ENCODE measurements at places on chromosomes 5 and 9.

DNA sequence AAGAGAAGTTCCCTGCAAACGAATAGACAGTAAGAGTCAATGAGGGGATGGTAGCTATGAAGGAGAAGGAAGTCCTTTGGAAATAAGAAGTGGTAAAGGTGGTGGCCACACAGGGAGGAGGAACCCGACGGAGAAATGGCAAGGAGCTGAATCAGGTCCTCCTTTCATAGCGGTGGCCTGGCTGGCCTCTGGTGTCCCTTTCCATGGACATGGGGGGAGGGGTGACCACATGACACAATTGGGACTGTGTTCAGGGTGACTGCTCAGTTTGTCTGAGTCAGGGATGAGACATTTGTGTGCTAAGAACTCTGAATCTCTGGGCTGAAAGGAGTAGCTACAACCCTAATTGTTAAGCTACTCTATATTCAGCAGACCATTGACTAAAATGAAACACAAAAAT, 28.7 kb upstream of the TIMD4 start:
- DNase-seq, result no peak

- DNase-seq, result no peak
Measured at GRCh38 chr5:56534102-56534829, 281.1 kb upstream of the MAP3K1 start.

DNA sequence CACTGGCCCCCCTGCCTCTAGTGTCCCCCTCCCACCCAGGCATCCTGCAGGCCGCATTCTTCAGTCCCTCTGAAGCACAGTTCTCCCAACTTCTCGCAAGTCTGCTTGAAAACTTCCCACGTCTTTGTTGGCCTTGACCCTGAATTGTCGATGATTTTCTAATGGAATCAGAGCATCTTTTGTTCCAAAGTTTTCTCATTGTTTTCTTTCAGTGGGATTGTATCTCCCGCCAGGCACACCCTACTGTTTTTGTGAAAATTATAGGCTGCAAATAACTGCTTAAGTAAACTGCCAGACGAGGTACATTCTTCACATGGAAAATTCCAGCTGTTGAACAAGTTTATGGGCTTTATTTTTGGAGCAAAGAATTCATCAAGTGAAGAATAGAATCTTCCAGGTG, 122.6 kb upstream of the SLC25A48 start:
- DNase-seq, result no peak

DNA sequence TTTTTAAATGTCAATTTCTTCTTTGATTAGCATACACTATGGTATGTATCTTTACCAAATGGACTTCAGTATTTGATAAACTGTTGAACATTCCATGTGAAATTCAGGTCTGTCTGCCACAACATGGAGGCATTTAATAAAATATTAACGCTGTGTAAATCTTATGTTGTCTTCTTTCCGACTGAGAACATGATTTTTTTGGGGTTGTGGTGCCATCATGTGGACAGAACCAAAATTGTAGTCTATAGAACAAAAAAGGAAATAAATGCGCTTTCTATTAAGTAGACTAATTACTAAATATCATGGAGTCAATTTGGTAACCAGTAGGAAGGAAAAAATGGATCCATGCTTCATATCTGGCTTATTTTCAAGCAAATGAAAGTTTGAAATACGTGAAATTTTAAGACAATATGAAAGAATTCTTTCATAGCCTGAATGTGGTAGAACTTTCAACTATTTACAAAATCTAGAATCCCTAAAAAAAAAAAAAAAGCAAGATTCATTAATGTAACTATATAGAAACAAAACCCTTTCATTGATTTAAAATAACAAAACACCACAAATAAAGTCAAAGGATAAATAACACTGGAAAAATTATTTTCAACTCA, 2.8 kb upstream of the PLK2 start:
- peak; percentile 68 for DNase-seq

DNA sequence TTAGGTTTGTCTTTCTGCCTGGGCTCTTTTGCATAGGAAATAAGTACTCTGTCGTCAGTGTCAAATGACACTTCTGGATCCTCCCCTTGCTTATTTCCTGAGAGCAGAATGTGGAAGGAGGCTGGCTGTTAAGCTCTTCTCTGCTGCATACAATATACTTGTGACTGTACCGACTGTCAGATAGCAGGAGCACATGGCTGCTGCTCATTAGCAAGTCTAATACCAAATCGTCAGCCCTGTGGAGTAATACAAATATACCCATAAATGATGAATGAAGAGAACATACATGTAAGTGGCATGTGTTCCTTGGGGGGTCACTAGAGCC, at the start of gene GPR151:
GPR151 (minus strand) TSS at position 40 of the 325 bp plus-strand sequence. CDS start 77 bp downstream, outside the sequence.
- DNase-seq, result no peak

GRCh38 chr9:104232781-104233341, 138.8 kb downstream of the SMC2 start:
- no peak for DNase-seq

DNA sequence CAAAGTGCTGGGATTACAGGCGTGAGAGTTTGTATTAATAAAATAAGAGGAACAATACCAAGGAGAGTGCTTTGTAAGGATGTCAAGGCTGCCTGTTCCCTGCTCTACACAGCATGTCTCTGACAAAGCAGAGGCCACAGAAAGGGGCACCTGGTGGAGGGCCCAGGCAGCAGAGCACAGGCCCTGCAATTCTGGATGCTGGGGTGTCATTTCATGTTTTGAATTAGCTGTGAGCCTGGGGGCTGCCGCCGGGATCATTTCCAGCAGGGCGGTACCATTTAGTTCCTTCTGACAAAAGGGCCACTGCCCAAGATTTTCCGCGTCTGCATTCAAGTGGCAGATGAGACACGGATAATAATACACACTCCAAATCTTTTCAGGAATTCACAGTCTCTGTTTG, 396.9 kb downstream of the GADD45G start:
- no peak for DNase-seq

DNA sequence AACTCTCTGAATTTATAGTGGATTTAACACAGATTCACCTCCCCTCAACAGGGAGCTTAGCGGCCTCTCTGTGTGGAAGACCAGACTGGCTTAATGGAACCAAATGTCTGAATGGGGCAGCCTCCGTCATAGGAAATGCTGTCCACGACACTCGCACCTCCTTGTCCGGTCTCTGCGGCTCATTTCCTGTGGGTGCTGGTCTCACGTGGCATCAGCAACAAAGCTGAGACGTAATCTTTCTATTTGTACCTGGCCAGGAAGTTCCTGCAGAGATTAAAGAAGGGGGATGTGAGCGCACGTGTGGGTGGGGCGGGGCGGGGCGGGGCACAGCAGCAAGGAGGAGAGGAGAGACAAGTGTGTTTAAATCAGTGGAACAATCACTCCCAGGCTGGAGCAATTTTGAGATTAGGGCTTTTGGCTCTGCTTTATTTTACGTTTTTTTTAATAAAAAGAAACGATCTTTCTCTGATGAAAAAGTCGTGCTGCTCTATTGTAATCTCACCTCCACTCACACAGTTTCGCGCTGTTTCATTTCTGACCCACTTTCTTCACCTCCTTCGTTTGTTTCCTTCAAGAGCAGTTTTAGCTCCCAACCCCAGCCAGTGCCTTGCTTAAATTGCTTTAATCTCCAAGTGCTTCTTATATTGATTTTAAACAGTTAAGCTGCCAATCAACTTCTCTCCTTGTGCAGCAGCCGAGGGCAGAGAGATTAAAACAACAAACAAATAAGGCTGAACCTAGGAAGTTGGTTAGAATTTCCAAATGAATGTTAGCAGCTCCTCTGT, 132.2 kb upstream of the ASTN2 start:
- DNase-seq, result peak; percentile 3

- no peak for DNase-seq
Measured at GRCh38 chr5:55934115-55934613, 60.6 kb downstream of the IL6ST start.

GRCh38 chr5:110001648-110002047, 311.9 kb downstream of the MAN2A1 start:
- DNase-seq, result no peak

DNA sequence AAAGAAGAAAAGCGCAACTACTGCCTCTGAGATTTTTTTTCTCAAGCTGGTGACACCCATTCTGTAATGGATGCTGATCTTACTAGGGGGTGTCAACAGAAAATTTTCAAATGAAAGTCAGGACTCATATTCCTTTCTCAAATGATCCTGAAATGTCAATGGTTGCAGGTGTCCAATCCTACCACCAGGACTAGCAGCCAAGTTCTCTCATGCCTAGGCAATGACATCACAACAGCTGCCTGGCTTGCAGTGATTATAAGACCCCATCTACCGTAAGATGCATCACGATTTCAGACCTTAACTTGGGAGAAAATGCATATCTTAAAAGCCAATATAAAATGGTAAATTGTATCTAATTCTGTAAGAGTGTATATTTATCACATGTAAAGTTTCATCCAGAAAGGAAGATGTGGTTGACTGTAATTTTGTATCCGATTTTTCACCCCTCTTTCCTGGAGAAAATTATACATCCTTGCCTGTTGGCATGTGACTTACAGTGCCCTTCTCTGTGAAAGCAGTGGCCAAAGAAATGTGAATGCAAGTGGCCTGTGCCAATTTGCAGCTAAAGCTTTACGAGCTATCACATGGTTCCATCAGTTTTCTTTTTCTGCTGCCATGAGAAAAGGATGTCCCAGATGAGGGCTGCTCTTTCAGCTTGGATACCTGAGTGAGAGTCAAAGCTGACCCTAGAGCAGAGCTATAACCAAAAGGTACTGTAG, 104.4 kb downstream of the DENND1A start:
- DNase-seq, result no peak

DNA sequence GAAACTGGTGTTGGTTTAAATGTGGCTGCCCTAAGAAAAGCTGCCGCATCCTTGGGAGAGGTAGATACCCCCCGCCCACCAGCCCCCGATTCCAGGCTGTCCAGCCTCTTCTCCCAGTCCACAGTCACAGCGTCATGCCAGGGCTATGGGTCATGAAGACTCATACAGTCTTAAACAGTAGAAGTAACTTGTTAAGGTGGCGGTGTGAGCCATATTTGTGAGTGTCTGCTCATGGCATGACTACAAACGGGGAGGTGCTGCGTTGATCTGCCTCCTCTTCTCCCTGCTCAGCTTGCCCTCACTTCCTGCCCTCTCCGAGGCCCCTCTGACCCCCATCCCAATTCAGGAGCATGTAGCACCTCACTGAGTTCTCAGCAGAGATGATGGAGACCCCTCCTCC, 20.8 kb downstream of the FGD3 start:
- DNase-seq, result no peak

DNA sequence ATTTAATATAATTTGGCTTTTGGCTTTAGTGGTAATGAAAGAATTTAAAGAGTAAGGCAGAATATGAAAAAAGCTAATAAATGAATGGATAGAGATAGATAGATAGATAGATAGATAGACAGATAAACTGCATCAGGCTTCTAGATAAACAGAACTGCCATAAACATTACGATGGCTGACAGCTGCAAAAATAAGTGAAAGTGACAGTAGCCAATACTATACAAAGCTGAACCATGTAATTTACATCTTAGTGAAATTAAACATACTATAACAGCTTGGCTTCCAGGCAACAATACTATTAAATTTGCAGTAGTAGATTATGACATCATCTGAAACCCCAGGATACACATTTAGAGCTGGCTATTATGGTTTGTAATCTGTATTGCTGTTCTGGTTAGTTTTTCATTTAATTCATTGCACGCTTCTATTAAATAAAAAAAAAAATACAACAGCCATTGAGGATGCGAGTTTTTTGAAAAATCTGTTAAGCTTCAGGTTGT, 1354.8 kb downstream of the PTPRD start:
- DNase-seq, result no peak

- DNase-seq, result peak; percentile 85
Measured at GRCh38 chr9:90942555-90942954, 140.9 kb downstream of the SYK start.

DNA sequence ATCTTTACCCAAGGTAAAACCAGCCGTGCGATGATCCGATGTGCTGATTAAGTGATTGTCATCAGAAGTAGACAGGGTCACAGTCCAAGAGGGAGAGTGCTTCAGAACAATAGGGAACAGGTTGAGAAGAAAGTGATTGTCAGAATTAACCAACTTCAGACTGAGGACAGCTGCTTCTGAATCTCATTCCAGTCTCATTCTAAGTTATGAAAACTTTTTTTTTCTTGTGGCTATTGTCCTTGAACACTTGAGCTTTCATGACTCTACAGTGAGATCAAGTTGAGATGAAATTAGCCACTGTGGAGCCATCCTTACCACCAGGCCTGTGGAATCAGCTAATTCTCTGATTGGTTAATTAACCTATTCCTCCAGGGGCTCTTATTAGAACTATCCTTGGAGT, 159.9 kb upstream of the WWC1 start:
- DNase-seq, result no peak

GRCh38 chr9:69822116-69822750, 1.6 kb downstream of the CFAP95 start:
- DNase-seq, result no peak

DNA sequence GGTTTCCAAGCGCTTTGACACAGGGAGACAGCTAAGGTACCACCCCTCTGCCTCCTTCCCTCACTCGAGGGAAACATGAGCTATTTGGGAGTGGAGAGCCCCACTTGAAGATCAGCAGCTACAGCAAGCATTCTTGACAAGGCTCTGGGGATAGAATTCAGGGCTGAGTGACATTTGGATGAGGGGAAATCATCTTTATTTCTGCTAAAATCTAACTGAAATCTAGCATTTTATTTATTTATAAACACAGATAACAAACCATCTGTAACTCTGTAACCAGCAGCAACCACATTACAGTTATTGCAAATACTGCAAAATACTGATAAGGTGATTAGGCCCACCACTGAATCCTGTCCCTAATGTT, 22.4 kb downstream of the RNF130 start:
- no peak for DNase-seq

- no peak for DNase-seq
Measured at GRCh38 chr5:3226196-3226920, 369.3 kb upstream of the IRX1 start.

DNA sequence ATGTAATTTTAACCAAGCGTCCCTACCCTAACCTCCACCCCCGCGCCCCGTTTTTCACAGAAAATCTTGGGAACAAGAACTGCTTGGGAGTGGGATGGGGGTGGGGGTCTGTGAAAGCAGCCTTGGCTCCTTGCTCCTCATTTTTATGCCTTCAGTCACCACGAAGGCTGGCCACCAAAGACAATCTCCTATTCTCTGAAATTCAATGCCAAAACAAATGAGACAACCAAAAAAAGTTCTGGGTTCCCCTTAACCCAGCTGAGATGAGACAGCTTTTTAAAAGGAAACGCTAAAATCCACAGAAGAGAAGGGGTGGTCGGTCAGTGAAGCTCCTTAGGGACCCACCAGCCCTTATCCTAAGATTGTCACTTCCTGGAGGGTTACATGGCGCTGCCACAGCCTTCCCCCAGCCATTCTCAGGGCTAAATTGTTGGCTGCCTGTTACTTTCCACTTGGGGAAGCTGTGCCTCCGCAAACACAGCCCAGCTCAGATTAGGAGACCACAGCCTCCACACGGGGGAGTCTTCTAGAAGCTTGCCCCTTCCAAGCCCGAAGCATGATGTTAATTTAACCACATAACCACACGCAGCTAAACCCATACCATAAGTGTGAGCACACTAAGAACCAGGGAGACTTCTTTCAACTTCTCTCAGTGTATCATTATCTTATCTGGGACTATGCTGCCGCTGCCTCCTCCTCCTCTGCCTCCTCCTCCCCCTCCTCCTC, 136.3 kb downstream of the FOXD1 start:
- DNase-seq, result peak; percentile 53

- DNase-seq, result no peak
Measured at GRCh38 chr5:112710896-112711295, 26.8 kb upstream of the APC start.

- no peak for DNase-seq
Measured at GRCh38 chr5:135195270-135195608, 161.2 kb upstream of the PITX1 start.
